ENCODE measurements at places on chromosomes 6 and 20. TPM values are rescaled to one million over a fixed set of nuclear protein-coding genes. Genes with fewer than 3 reads are reported as not detected.

Gene BEND6
- total RNA-seq, result 0.33 TPM

Gene RBPJL
- total RNA-seq, result not detected

Gene SAPCD1
- total RNA-seq, result 0.67 TPM

Gene PREX1
- total RNA-seq, result 66.8 TPM

Gene PNPLA1
- total RNA-seq, result not detected

Gene ELOVL4
- 2.4 TPM for total RNA-seq

Gene EPPIN
- not detected for total RNA-seq

Gene SLC44A4
- total RNA-seq, result 0.33 TPM

Gene C2
- total RNA-seq, result not detected

Gene CALHM4
- 0.87 TPM for total RNA-seq

Gene FRK
- total RNA-seq, result under 0.01 TPM

Gene OTOR
- total RNA-seq, result not detected

Gene EDN1
- total RNA-seq, result 224 TPM

All from mammary microvascular endothelial cell (primary cell).